ENCODE measurements at places on chromosomes 1 and 21.

DNA sequence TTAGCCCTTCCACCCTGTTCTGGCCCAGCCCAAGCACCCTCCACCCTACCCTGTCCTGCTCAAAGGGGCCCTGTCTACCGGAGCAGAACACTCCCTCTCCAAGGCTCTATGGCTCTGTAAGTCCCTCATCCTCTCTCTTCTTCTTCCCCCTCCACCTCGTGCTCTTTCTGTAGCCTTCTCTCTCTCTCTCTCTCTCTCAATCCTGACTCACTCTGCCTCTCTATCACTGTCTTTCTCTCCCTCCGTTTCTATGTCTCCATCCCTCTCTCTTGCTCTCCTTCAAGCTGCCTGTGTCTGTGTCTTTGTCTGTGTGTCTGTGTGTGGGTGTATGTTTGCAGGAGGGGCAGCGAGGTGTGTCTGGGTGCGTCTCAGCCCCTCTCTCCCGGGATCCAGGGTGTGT is 1.3 kb upstream of the ZNF678 start:
- DNase-seq: no peak

GRCh38 chr1:68328490-68328889 is 96.2 kb upstream of the WLS start:
- no peak for DNase-seq

DNA sequence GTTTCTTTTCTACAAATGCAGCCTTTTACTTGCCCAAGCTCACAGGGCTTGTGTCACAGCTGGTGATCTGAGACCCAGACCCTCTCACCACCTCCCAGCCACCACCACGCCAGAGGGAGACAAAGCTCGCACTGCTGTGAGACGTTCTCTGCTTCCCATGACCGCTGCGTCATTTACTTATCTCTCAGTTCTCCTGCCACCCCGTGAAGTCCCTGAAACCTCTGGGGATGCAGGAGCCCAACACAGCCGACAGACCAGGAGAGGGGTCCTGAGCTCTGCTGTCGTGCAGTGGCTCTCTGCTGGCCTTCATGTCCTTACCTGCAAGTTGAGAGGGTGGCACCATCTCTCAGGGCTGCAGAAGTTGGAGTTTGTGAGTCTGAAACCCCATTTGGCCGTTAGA is 77.7 kb downstream of the SLC16A1 start:
- DNase-seq: no peak

DNA sequence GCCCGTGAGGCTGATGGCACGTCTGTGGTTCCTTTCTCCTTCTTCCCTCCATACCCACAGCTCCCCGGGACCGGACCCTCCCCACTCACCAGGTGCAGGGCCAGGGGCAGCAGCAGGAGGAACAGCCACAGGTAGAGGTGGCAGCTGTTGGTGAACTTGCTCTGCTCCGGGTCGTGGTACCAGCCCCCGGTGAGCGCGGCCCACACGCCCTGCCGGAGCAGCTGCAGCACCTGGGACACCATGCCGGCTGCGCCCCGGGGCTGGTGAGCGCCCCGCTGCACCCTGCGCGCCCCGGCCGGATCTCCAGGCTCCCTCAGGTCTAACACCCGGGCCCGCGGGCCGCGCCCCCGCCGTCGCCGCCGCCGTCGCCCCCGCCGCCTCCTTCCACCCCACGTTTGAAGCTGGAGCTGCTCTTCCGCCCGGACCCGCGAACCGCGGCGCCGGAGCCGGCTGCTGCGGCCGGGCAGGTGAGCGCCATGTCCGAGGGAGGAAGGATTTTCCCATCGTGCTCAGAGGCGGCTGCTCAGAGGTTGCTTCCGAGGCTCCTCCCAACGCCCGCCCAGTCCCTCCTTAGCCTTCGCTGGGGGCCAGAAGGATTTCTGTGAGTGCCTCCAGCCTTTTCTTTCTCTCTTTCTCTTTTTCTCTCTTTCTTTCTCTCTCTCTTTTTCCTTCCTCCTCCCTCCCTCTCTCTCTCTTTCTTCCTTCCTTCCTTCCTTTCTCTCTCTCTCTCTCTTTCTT is at the start of gene PCNX2:
TSS of gene PCNX2 (minus strand) at position 489 of the 738 bp plus-strand sequence. CDS start at position 242, 247 bp downstream.
- DNase-seq: peak; percentile 25

DNA sequence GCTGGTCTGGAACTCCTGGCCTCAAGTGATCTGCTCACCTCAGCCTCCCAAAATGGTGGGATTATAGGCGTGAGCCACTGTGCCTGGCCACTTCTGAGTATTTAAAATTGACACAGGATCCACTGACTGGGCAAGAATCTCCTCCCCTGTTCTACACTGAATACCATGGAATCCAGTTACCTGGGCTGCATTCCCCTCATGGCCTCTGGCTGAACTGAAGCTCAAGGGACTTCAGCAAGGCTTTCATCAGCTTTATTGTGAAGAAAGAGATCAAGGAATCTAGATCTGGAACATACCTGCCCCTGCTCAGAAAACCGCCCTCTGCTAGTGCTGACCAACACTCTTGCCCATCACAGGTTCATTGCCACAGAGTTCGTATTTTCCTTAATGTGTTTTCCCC is 20.5 kb downstream of the NCF2 start:
- no peak for DNase-seq

DNA sequence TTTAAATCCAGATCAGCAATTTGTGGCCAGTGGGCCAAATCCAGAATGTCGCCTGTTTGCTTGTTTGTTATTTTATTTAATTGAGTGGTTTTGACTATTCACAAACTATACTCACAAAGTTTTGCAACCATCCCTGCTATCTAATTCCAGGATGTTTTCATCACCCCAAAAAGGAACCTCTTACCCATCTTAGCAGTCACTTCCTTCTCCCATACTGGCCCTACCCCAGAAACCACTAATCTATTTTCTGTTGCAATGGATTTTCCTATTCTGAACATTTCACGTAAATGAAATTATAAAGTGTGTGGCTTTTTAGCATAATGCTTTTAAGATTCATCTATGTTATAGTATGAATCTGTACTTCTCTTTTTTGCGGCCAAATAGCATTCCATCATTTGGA is 41.3 kb downstream of the WDTC1 start:
- no peak for DNase-seq

DNA sequence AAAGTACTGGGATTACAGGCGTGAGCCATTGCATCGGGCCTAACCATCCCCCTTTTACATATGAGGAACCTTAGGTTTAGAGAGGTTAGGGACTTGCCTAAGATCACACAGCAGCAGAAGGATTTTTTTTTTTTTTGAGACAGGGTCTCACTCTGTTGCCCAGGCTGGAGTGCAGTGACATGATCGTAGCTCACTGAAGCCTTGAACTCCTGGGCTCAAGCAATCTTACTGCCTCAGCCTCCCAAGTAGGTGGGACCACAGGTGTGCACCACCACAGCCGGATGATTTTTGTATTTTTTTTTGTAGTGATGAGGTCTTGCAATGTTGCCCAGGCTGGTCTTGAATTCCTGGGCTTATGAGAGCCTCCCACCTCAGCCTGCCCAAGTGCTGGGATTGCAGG is 2.2 kb upstream of the C1orf167 start:
- no peak for DNase-seq

DNA sequence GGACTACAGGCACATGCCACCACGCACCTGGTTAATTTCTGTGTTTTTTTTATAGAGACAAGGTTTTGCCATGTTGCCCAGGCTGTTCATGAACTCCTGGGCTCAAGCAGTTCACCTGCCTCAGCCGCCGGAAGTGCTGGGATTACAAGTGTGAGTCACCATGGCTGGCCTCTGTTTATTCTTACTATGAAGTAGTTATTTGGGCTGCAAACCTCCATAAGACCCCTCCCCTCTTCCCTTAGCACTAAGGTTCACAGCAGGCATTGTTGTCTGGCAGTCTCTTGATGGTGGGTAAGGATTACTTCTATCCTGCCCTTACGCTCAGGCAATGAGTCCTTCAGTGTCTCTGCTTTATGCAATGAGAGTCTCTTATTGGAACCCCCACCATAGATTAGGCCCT is 51.8 kb downstream of the ANGPTL1 start:
- no peak for DNase-seq

GRCh38 chr1:7561936-7562728 is 209.0 kb upstream of the VAMP3 start:
- DNase-seq: no peak

DNA sequence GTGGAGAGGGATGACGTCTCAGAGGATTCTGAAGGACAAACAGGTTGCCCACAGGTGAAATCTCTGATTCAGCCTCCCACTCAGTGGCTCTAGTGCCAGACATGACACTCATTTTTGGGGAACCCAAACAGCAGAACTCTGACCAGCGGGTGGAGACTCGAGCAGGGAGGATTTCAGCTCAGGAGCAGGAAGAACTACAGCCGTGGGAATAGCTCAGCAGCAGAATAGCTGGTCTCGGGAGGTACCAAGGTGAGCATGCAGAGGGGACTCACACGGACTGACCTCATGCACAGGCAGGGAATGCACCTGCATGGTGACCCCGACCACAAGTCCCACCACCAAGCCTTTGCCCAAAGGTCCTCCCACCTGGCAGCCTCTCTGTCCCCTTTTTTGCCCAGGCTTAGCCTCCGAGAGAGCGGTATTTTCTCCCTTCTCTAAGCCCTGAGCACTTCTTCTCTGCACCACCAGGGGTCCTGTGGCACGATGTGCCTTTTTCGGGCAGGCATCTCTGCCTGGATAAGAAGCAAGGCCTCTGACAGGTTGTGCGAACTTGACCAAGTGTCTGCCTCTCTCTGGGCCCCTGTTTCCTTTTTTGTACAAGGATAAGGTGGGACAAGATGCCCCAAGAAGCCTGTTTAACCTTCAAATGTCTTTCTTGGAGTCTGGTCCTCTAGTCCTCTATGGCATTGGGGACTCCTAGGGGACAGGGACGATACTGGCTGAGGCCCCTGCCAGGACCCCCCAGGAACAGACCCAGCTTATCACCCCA is 8.8 kb upstream of the FGR start:
- DNase-seq: peak; percentile 55

DNA sequence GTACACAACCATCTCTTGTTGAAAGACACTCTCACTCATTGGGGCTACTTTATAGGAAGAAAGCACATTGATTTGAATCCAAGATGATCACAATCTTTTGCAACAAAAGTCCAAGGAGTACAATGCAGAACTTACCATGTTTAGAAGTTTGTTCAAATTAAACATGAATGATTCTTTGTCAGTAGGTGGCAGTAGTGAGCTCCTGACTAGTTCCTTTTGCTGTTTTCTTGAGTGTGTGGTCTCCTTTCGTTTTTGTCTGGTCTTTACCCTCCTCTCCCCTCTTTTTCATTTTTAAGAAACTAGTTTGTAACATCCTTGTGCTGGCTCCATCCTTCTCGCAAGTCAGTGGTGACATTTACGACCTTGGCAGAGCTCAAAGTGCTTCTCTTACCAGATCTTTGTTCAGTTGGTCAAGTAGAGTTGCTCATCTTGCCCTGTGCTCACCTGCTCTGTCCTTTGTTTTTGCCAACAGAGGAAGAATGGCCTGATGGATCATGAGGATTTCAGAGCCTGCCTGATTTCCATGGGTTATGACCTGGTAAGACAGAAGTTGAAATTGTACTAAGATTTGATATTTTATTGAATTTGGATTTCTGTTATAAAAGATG is 35.7 kb upstream of the MTR start:
- DNase-seq: no peak

DNA sequence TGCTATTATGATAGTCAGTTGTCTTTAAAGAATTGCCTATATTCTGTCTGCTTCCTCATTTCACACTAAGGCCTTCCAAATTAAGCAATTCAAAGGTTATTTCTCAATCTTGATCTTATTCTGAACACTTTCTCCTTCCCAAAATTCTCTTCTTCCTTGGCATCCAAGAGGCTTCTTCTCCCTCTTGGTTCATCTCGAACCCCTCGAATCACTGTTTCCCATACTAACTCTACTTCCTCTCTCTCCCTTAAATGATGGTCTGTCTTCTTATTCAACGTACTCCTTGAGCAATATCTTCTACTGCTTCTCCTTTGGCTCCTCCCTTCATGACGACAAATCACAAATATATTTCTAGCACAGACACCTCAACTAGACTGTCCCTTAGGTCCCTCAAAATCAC is 4.5 kb downstream of the COPA start:
- DNase-seq: no peak

DNA sequence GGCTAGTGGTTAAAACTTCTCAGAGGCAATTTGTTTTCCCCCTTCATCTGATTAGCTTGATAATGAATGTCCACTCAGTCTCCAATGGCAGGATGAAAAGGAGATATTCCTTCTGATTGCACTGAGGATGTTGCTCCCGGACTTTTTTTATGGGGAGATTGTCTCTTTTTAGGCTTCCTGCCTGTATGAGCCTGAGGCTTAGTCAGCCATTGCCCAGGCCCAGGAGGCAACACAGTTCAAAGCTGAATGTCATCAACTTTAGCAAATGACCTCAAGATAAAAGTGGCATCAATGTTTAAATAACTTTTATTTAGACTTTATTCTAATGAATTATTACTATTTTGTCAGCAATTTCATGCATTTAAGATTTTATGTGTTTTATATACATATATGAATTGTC is 162.9 kb upstream of the PTBP2 start:
- no peak for DNase-seq

DNA sequence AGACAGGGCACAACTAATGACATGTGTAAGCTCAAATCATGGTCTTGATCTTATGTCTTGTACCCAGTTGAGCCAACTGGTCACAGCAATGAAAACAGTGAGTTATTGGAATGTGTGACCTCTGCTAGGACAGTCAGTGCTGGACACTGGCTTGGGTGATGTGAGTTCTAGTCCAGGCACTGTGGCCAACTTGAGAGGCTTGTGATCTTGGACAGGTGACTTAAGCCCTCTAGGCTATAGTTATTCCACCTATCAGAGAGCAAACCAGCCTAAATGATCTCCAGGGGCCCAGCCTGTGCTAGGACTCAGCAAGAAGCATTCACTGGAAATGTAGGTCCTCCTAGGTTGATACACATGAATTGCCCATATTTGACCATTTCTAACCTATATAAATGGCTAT is 1.1 kb downstream of the KCNE2 start:
- no peak for DNase-seq

GRCh38 chr1:113243529-113243928 is 146.8 kb upstream of the MAGI3 start:
- DNase-seq: no peak

- no peak for DNase-seq
These were observed 23.6 kb downstream of the CDKN2C start for GRCh38 chr1:50993645-50994044.
